Islet precursor cell (in vitro differentiated cells): ENCODE measurements at places on chromosomes 7 and 10.
A peak's percentile ranks its signal among the peaks of the same experiment; 100 is the strongest.

- no peak for DNase-seq
Observed at GRCh38 chr7:22319424-22320403, 37.2 kb downstream of the RAPGEF5 start.

- no peak for DNase-seq
Observed at GRCh38 chr10:97724341-97724941, 10.9 kb downstream of the MARVELD1 start.

- no peak for DNase-seq
Observed at GRCh38 chr10:34186745-34187144, 628.4 kb downstream of the PARD3 start.

GRCh38 chr10:60346661-60347060 lies 43.0 kb downstream of the ANK3 start:
- DNase-seq = no peak

- no peak for DNase-seq
Observed at GRCh38 chr7:149873970-149874643, 338 bp downstream of the ATP6V0E2 start.

DNA sequence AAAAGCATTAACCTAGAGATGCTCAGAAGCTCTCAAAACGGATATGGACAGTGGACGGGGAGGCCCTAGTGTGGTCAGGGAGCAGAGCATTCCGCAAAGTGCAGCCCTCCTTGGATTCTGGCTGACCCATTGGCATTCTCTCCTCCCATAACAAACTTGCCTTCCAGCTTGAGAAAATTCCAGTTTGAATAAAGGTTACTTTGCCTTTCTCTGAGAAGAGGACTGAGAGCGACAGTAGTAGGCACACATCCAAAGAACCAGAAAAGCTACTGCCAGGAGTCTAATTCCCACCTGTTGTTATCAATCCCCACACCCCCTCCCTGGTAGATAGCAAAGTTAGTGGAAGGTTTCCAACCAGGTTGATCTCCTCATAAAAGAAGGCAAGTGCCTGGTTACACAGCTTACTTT lies 84.7 kb upstream of the TRIL start:
- no peak for DNase-seq

- DNase-seq = no peak
Observed at GRCh38 chr7:98646465-98646864, 29.4 kb downstream of the NPTX2 start.

DNA sequence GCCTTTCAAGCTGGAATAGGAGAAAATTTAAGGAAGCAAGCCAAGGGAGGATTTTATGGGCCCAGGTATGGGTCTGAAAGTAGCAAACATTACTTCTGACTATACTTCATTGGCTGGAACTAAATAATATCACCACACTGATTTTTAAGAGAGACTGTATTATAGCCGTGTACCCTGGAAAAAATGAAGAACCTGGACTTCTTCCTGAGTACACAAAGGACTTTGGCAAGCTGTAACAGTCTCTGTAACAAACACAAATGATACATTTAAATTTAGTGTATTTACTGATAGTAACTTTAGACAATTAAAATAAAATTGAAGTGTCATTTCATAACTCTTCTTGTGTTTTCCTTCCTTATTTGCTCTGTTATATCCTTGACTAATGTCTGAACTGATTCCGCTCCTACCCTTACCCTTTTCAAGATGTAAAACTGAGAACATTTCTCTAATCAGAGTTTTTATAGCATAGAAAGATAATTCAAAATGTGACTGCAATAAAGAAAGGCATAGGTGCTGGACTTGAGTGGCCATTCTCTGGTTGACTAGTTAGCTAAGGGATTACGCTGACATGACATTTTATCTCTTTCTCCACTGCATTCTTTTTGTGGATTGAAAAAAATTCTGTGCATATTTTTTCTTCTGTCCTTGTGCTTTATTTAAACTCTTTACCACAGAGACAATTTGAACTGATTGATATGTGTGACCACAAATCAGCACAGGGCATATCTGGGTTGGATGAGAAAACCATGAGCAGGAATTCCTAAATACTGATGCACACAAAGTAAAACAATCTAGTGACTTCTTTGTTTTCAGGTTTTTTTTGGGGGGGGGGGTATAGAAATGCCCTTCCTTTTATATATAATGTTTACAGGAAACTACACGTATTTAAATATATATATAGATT lies 349.7 kb downstream of the MDFIC start:
- no peak for DNase-seq

GRCh38 chr10:100148353-100149211 lies 37.2 kb downstream of the ERLIN1 start:
- no peak for DNase-seq

DNA sequence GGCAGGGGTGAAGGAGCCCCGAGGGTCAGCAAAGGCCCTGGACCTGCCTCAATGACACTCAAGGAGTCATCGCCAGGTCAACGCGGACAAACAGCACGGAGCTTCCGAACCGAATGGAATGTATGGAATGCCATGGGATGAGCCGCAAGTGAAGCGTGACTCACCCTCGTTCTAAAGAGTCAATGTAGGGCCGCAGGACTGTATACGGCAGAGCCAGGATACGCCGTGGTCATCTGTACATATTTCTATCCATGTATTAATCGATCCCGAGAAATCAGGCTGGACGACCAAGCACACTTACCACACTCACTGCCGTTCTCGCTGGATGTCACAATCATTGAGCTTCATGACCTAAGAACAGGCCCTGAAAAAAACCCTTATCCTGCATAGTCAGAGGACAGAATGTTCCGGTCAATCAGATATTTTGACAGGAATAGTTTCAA lies 4.3 kb downstream of the SNX8 start:
- peak; percentile 96 for DNase-seq

GRCh38 chr10:118266098-118266748 lies 75.9 kb downstream of the FAM204A start:
- DNase-seq = no peak

- no peak for DNase-seq
Observed at GRCh38 chr7:106048706-106049020, 63.4 kb downstream of the SYPL1 start.

GRCh38 chr7:84638339-84638697 lies 443.7 kb upstream of the SEMA3A start:
- DNase-seq = no peak

GRCh38 chr10:73798927-73799560 lies 12.4 kb downstream of the NDST2 start:
- DNase-seq = no peak

- no peak for DNase-seq
Observed at GRCh38 chr7:116240024-116240668, 29.8 kb downstream of the TES start.

DNA sequence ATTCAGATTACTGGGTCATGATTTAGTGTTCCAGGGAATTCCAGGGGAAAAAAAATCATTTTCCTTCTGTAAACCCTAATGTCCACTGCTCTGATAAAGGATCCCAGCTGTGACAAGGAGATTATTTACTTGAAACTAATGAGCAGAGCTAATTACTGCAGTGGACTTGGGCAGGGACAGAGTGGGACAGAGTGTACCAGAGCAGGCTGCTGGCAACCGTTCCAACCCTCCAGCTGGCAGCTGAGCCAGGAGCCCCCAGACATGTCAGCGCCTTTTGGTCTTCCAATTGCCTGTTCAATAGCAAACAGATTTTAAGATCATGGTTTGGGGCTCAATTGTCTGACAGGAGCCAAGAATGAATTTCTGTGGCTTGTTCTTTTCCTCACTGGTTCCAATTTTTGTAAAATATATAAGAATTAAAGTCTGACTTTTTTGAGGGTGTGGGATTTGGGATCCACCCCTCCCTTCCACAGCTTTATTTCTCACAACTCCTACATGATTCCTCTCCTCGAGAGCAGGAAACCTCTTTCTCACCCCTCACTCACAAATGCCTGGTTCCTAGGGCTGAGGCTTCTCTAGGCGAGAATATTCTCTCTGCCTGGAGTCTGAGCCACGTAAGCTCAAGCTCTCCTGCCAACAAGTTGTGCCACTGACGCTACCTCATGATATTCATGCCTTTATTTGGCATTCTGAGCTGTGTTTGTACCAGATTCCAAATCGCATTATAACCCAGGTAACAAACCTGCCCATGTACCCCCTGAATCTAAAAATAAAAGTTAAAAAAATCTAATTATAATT lies 20.6 kb upstream of the FAM180A start:
- no peak for DNase-seq

DNA sequence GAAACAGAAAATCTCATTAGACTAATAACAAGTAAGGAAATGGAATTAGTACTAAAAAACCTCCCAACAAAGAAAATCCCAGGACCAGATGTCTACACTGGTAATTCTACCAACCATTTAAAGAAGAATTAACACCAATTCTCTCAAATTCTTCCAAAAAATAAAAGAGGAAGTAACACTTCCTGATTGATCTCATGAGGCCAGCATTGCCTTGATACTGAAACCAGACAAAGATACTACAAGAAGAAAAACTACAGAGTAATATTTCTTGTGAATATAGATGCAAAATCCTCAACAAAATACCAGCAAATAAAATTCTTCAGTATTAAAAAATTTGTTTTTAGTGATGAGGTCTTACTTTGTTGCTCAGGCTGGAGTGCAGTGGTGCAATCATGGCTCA lies 21.3 kb downstream of the GCK start:
- DNase-seq = no peak

GRCh38 chr7:154287356-154287755 lies 235.2 kb downstream of the DPP6 start:
- DNase-seq = peak; percentile 60

- no peak for DNase-seq
Observed at GRCh38 chr10:95319239-95319638, 28.4 kb upstream of the PDLIM1 start.

DNA sequence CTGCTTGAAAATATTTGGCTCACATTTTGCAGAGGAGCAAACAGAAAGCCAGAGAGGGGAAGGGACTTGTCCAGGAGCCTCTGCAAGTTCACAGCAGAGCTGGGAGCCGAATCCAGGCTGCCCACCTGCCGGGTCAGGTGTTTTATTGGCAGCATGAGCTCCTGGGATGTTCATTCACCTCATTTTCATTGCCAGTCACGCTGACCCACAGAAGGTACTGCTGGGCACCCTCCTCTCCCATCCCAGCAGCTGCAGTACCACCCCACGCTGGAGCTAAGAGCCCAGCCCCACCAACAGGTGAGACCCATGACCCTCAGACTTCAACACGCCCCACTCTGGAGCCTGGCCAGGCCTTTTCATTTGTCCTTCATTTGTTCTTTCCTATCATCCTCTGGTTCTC lies 102.7 kb downstream of the GRID1 start:
- DNase-seq = peak; percentile 29

- no peak for DNase-seq
Observed at GRCh38 chr10:113735913-113736312, 15.6 kb upstream of the PLEKHS1 start.

DNA sequence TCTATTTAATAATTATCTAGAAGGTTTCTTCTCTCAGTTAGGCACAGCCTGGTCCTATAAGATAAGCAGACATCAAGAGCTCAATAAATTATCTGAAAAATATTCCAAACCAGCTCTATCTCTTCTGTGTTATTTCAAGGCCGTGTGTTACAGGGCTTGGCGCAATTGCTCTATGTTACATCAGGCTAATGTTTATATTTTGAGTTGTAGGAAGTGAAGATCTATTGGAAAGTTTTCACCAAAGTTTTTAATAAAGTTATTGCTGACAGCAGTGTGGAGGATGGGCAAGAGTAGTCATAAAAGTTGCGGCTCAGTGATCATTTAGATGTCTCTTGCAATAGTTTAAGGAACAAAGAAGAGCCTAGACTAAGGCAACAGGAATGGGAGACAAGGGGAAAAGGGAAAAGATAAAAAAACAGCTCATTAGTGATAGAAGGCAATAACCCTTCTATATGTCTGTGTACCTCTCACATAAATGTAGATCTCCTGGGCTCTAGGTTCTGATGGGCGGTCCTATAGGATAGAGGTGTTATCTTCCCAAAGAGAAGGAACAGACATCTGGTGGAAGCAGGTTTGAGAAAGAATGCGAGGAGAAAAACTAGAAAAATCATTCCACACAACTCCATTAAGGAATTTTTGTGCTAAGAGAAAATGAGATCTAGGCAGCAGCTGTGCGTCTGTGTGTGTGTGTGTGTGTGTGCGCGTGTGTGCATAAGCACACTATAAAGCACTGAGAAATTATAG lies 5.9 kb upstream of the ANKRD7 start:
- no peak for DNase-seq

GRCh38 chr10:17038627-17039026 lies 91.0 kb downstream of the CUBN start:
- no peak for DNase-seq

GRCh38 chr10:4509405-4509804 lies 316.6 kb upstream of the AKR1E2 start:
- DNase-seq = no peak

- DNase-seq = no peak
Observed at GRCh38 chr7:43553999-43554398, 28.9 kb upstream of the STK17A start.

DNA sequence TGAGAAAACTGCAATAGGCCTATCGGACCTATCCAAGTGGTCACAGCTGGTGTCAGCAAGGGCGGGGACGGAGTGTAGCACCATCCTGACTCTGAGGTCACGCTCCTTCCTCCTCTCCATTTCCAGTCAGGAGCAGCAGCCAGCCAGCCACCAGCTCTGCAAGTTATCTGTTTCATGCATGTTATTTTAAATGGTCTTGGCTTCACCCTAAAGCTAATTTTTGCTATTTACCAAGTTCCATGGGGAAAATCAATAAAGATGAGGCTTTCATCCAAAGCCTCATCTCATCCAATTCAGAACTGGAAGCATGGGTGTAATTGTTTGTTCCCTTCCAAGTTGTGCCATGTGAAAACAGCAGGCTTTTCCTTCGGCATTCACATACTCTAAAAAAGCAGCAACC lies 49.3 kb downstream of the ICA1 start:
- DNase-seq = no peak

DNA sequence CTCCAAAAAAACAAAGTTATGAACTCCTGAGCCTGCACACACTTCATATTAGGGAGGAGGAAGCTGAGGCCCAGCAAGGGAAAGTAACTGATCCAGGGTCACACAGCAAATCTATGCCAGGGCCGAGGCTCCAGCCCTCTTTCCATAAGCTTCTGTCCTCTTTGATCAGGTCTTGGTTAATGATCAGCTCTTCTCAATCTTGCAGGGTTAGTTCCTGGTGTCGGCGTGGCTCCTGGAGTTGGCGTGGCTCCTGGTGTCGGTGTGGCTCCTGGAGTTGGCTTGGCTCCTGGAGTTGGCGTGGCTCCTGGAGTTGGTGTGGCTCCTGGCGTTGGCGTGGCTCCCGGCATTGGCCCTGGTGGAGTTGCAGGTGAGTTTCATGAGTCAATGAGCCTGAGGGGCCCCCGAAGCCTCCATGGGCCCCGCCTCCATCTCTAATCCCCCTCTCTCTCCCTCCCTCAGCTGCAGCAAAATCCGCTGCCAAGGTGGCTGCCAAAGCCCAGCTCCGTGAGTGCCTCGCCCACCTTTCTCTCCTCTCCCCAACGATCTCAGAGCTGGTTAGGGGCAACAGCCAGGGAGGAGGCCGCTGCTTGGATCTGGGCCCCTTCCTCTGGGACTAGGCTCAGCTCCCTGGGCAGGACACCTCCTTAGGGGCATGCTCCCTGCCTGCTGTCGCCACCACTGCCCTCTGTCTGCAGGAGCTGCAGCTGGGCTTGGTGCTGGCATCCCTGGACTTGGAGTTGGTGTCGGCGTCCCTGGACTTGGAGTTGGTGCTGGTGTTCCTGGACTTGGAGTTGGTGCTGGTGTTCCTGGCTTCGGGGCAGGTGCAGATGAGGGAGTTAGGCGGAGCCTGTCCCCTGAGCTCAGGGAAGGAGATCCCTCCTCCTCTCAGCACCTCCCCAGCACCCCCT lies 23.7 kb upstream of the LIMK1 start:
- no peak for DNase-seq
